ENCODE measurements at places on chromosomes 1 and 21.

- DNase-seq: peak; percentile 52
These were observed 74.2 kb downstream of the KIRREL1 start for GRCh38 chr1:158067662-158068061.

DNA sequence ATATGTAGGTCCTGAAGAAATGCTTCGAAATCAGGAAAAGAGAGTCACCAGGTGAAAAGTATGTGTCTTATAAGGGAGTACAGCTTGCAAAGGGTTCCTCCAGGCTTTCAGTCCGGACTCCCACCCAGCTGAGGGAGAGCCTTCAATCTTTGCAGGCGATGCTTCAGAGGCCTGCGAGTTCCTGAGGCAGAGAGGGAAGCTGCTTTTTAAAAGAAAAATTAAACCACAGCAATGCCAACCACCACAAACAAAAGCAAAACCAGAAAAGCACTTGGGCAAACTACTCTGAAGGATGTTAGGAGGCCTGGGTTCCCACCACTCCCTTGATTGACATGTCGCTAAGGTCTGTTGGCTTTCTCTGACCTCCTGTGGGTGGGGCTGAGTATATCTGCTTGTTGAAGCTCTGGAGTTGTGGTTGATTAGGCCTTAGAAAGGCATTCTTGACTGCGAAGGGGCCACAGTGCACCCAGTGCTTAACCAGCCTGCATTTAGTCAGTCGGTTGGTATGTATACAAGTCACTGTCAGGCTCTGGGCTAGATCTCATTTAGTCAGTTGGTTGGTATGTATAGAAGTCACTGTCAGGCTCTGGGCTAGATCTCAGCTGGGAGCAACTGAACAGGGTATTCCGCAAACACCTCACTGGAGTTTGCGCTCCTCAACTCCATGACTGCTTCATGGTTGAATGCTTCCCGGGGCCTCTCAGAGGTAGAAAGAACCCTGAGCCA, 1.2 kb downstream of the NIPAL3 start:
- peak; percentile 99 for DNase-seq

DNA sequence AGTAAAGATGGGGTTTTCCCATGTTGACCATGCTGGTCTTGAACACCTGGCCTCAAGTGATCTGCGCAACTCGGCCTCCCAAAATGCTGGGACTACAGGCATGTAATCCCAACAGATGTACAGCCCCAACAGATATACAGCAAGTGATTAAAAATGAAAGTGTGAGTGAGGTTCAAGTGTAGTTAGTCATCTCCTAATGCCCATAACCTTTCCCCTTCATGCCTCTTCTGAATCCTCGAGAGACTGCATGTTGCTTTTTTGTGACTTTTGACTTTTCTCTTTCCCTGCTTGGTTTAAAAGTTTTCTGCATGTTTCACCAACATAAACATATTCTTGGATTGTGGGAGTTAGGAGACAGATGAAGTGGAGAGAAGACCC, 31.2 kb downstream of the KCNK2 start:
- no peak for DNase-seq

DNA sequence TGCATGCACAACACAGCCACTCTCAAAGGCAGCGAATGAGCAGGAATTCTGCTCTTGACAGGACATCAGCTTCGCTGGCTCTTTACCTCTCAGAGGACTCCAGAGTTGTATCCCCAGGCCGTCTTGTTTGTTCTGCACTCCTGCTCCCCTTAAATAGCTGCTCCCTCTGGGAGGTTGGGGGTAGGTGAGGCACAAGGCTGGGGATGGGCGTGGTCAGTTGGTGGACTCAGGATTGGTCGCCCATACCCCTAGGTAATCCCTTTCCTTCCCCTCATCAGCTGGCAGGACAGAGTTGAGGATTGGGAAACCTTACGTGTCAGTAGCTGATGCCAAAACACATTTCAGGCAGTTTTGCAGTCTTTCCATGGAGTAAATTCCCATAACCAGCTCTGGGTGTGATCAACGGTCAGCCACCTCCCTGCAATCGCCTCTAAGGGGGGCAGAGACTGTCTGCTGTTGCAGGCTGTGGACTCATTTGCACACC, at the start of gene PLA2G2A:
TSS of gene PLA2G2A (minus strand) at position 125 of the 484 bp plus-strand sequence. CDS start 845 bp downstream, outside the sequence.
- no peak for DNase-seq

DNA sequence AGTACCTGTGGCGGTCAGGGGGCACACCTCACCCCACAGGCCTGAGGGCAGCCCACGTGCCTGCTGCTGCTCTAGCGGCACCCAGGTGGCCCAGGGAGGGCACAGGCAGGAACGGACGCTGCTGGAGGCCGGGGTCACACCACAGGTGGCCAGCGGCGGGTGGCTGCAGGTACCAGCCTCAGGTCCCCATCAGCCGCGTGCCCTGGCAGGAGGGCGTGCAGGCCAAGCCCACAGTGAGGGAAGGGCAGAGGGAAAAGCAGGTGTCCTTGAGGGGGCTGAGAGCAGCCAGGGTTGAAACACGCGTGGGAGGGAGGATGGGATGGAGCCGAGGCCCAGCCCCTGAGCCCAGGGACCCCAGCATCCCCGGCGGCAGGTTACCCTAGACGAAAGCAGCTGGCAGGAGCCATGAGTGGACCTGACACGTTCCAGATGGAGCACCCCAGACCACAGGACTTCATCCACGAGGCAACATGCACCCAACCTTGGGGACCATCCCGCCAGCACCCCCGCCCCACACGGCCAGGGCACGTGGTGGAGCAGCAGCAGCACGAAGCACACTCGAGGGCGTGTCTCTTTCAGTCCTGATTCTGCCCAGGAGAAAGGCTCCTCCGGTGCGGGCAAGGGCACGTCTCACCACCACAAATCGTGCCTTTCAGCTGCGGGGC, 3.7 kb downstream of the SLC19A1 start:
- no peak for DNase-seq

DNA sequence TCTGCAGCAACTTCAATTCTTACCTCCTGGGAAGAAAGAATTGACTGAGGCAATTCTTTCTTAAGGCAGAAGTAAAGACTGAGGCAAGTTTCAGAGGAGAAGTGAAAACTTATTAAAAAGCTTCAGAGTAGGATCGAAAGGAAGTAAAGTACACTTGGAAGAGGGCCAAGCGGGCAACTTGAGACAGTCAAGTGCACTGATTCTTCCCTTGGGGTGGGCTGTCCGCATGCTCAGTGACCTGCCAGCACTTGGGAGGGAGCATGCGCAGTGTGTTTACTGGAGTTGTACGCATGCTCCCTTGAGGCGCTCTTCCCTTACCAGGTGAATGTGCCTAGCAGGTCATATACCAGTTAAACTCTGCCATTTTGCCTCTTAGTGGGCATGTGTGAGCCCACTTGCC, 55.3 kb upstream of the NBPF3 start:
- DNase-seq: no peak

GRCh38 chr21:46608672-46609111, 3.8 kb upstream of the S100B start:
- DNase-seq: no peak

GRCh38 chr1:230074270-230074669, 7.2 kb downstream of the GALNT2 start:
- no peak for DNase-seq

GRCh38 chr1:67879485-67879884, 46.2 kb upstream of the GNG12 start:
- DNase-seq: no peak

GRCh38 chr21:19547951-19548840, 1144.6 kb upstream of the TMPRSS15 start:
- DNase-seq: no peak

GRCh38 chr1:3402258-3403010, 52.0 kb upstream of the ARHGEF16 start:
- DNase-seq: no peak

DNA sequence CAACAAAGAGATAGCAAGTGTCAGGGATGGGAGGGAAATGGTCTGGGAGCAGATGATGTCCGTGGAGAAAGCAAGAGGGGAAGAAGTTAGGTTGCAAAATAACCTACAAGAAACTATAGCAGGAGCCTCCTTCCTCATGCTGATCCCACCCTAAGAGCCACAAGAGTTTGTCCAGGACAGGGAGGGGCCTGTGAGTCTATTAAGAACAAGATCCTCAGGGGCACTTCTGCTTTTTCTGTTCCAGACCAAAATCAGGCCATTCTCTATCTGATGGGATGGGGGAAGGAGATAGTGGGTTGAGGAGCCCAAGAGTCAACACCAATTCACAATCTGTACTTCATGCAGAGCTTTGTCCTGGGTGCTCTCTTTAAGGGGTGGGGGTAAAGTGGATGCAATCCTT, 7.7 kb upstream of the ATP1A4 start:
- no peak for DNase-seq

DNA sequence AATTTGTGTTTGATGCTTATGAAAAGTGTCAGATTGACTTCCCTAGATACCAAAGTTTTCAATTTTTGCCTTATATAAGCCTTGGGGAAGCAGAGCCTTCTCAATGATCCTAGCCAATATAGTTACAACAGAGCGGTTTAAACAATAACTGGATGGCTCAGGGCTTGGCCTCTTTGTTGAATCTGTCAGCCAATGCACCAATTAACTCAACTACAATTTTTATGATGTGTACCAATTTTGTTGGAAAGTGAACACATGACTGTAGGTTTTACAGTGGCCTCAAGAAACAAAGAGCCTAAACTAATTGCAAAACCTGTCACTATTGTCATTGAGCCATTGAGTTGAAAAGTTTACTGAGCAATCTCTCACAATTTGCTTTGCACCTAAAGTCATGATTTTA, 71.6 kb upstream of the RGS18 start:
- DNase-seq: no peak

GRCh38 chr1:168079761-168080160, 57.0 kb downstream of the GPR161 start:
- peak; percentile 56 for DNase-seq

- DNase-seq: no peak
These were observed 71.3 kb upstream of the IVNS1ABP start for GRCh38 chr1:185388346-185388745.

DNA sequence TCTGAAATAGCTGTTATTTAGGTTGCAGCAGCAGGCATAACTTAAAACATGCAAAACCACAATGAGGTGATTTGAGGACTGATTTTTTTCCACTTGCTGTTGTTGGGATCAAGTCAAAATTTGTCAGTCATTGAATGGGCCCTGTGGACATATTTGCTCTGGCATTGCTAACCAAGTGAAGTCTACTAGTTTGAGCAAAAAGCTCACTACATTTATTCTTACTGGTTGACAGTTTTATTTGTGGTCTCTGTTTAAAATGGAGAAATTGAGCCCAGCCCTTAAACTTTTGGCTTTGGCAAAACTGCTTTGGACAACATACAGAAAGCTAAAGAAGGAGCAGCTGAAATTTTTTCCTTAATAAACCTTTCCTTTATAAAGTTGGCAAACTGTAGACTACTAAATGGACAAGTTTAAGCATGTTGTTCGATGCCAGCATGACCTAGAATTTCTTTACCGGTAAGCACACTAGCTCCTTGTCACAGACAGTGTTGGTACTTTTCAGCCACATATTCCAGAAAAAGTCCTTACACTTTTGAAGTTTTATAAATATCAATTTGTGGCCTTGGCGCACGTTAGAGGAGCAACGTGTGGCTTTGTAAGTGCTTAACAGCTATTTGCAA, 234.6 kb downstream of the USP25 start:
- no peak for DNase-seq

DNA sequence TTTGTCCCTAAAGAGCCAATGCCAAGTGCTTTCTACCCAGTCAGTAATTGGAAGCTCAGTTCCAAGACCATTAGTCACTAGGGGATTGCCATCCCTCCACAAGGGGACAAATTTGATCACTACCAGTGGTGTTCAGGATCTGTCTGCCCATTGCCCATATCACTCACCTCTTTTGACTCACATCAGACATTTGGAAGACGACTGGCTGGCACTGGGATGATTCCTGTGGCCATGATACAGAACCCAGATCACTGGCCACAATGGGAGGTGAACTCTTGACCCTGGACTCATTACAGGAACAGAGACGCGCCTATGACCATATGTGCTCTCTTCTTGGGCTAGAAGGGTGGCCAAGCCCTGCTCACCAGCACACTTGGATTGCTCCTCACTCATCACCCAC, 71.0 kb downstream of the COLGALT2 start:
- no peak for DNase-seq

GRCh38 chr1:93740601-93741031, 59.0 kb upstream of the BCAR3 start:
- peak; percentile 21 for DNase-seq

- DNase-seq: no peak
These were observed 2.2 kb upstream of the G0S2 start for GRCh38 chr1:209672705-209673630.

GRCh38 chr1:74429580-74429979, 82.8 kb downstream of the LRRC53 start:
- DNase-seq: no peak

DNA sequence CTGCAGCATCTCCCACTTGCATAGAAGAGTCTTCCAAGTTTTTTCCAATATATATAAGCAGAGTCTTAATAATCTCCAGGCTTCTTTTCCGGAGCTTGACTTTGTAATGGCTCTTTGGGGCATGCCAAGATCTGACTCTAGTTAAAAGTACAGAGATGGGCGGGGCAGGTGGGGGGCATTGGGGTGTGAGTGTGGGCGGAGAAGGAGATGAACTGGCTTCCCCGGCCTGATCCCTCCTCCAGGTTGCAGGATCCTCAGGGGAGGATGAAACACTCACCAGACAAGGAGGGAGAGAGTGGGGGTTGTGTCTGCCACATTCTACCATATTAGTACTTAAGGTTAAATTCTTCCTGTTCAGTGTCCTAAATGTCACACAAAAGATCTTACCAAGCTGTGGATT, 23.0 kb downstream of the S100A10 start:
- peak; percentile 77 for DNase-seq

- DNase-seq: no peak
These were observed 8.0 kb downstream of the SLC2A5 start for GRCh38 chr1:9061252-9061960.

GRCh38 chr1:94974824-94975223, 47.9 kb upstream of the CNN3 start:
- DNase-seq: peak; percentile 65

DNA sequence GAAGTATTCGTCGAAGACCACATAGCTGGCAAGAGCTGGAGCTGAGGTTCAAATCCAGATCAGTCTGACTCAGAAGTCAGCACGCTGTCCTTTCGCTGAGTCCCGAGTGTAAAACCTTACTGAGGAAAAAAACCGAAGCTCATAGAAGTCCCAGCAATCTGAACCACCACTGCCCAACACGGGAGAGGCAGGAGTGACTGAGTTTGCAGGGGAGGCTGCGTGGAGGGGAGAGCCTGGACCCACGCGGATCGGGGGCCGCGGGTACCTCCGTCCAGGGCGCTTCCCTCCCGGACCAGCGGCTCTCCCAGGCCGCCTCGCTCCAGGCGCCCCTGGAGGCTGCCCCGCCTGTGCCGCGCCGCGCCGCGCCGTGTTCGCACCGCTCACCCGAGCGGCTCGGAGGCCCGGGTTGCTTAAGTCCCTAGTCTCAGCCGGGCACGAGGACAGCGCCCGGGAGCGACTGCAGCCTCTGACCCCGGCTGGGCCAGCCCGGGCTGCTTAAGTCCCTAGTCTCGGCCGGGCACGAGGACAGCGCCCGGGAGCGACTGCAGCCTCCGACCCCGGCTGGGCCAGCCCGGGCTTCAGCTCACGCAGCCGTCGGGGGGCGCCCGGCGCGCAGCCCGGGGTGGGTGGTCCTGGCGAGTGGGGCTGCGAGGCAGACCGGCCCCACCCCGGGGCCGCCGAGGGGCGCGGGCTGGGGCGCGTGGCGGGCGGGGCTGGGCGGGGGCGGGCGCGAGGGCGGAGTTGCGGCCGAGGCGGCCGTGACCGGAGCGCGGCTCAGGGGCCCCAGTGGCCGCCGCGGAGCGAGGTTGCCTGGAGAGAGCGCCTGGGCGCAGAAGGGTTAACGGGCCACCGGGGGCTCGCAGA, at the start of gene ADAMTSL4:
TSS of gene ADAMTSL4 (plus strand) at position 777 of the 864 bp plus-strand sequence. CDS start 2,881 bp downstream, outside the sequence.
- peak; percentile 76 for DNase-seq

- no peak for DNase-seq
These were observed 339.9 kb upstream of the OLFM3 start for GRCh38 chr1:102336602-102337001.

Measured in amniotic epithelial cell (primary cell).